Vein endothelial cell (primary cell): ENCODE measurements at places on chromosomes 5 and 9. TPM values are rescaled to one million over a fixed set of nuclear protein-coding genes. Genes with fewer than 3 reads are reported as not detected.

DPYSL3 gene
- 58.7 and 64.7 TPM in 2 replicates for total RNA-seq

HSPA5 gene
- total RNA-seq: 130 and 137 TPM in 2 replicates

REEP2 gene
- 4.2 and 4.6 TPM in 2 replicates for total RNA-seq

PDE8B gene
- 0.10 TPM in 1 of 2 replicates, not detected in the other for total RNA-seq

TTC23L gene
- under 0.01 and 0.19 TPM in 2 replicates for total RNA-seq
